Activated naive CD8-positive, alpha-beta T cell treated with anti-CD3 and anti-CD28 coated beads for 36 hours (primary cell): ENCODE measurements at places on chromosomes 16 and 17. TPM values are rescaled to one million over a fixed set of nuclear protein-coding genes. Genes with fewer than 3 reads are reported as not detected.

DNA sequence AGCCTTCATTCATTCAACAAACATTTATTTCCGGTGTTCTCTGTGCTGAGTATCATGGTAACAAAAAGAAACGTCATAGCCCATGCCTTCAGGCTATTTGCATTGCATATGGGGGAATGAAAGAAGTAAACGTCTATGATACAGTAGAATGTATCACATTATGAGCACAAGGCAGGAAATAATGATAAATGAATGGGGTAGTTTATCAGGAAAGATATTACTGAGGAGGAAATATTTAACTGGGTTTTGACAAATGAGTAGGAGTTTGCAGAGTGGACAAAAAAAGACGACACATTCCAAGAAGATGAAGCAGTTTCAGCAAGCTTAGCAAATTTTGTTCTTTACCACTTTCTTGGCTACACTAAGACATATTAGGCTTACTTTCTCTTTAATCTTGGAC lies 1.3 kb upstream of the KRTAP4-7 start:
- DNase-seq = no peak

Gene CETP
- total RNA-seq = not detected

Gene IFI35
- 49.5 TPM for total RNA-seq

- peak; percentile 72 for DNase-seq
Measured at GRCh38 chr17:10114931-10115535, 83.4 kb downstream of the GAS7 start.

Gene HEATR9
- 0.18 TPM for total RNA-seq
